ENCODE measurements at places on chromosomes 1 and 21.
A peak's percentile ranks its signal among the peaks of the same experiment; 100 is the strongest.

- DNase-seq = no peak
Observed at GRCh38 chr1:209349363-209350308, 233.9 kb upstream of the CAMK1G start.

- no peak for DNase-seq
Observed at GRCh38 chr1:205530116-205530515, 25.6 kb downstream of the CDK18 start.

- peak; percentile 33 for DNase-seq
Observed at GRCh38 chr1:16727190-16728111, 12.9 kb upstream of the RNU1-4 start.

DNA sequence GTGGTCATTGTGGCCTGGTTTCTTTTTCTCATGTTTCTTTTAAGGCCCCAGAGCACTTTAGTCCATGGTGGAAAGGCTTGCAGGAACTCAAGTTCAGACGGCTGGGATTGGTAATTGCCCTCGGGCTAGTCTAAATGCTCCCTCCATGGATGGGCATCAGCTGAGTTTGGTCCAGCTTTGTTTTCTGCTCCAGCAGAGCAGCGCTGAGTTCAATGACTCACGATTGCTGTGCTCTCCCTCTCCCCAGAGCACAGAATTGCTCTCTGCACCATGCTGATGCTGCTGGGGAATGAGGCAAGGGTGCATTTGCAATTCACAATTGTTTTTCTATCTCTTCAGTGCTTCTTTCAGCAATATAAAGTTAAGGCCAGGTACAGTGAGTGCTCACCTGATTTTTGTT, 1.8 kb upstream of the OR2T6 start:
- no peak for DNase-seq

DNA sequence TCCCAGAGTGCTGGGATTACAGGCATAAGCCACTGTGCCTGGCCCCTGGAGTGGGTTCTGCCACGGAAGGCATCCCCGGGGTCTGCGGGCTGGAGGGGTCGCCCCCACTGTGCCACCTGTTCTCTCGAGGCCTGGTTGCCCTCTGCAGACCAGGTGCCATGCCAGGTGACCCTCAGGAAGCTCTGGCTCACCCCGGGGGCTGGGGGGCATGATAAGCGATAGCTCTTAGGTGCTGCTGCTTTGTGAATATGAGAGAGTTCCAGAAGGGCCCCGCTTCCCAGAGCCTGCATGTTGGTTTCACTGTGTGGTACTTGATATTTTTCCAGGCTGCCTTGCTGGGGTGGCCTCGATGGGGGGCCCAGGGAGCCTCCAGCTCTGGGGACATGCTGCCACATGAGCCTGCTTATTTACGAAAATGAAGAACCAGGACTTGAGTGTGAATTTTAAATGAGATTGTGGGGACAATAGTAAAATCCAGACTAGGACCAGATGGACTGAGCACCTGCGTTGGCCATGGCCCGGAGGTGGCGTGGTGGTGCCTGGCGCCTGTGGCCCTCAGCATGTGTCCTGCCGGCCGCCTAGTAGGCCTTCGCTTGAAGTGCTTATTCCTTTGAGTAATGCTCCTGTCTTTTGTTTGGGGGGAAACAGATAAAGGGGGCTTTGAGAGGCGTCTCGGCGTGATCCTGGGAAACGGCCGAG, 7.3 kb downstream of the SKI start:
- DNase-seq = no peak

DNA sequence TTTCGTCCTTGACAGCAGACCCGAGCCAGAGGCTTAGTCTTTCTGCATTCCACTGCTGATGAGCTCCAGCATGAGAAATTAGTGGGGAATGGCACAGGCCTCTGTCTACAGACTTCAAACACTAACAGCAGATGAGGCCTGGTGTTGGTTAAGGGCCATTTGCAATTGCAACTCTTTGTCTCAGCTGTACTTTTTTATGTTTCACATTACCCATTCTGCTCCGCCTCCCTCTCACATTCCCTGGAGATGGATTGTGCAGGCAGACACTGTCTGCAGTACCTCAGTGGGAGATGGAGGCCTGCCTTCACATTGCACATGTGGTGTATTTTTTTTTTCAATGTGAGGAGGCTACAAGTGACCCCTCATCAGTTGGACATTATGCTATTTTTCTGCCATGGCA, 370.2 kb downstream of the DUSP10 start:
- DNase-seq = no peak

GRCh38 chr1:34726861-34727260, 28.0 kb upstream of the GJB5 start:
- no peak for DNase-seq

DNA sequence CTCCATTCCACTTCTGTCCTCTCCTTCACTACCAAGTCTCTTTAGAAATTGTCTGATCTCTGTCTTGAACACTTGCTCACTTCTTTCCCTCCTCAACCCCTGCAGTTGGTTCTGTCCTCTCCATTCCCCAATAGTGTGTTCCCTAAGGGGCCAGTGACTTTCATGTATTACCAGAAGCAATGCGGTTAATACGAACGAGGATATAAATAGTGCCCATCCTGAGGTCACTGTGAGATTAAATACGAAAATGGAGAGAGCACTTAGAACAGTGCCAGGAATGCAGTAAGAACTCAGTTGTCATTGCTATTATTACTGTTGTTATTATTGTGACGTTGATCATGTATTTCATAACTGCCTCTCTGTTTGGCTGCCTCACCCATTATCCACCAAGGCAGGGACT, 53.0 kb upstream of the ARTN start:
- DNase-seq = no peak

DNA sequence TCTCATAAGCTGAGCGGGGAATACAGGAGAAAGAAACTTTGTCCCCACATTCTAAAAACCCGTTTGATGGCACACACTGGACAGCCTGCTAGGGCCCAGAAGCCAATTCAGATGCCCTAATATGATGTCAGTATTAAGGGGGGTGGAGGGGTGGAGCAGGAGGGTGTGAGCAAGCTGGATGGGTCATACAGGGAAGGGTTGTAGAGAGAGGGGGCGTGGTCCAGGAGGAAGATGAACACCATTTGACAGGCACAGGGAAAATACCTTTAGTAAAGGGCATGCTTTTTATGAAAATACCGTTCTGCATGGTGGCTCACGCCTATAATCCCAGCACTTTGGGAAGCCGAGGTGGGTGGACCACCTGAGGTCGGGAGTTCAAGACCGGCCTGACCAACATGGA, 6.0 kb downstream of the TARS2 start:
- no peak for DNase-seq

DNA sequence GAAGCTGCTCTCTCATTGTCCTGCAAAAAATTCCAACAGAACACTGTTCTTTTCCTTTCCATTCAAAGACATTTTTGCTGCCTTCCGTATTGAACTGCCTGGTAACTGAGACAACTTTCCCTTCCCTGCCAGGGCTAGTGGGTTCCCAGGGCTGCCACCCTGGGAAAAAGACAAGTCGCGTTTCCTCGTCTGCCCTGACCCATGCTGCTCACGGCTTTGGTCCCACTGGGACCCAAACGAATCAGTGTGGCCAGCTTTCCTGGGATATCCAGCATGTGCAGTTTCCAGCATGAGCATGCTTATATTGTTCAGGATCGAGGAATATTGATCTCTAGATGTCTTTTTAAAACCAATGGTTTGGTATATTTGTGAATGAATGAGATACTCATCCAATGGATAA, 18.2 kb downstream of the SOX13 start:
- no peak for DNase-seq

- DNase-seq = peak; percentile 29
Observed at GRCh38 chr1:228735871-228736586, 750 bp downstream of the RHOU start.

- no peak for DNase-seq
Observed at GRCh38 chr1:13623021-13623637, 39.5 kb downstream of the PDPN start.

- no peak for DNase-seq
Observed at GRCh38 chr1:225483818-225484656, 56.2 kb upstream of the LBR start.

- DNase-seq = no peak
Observed at GRCh38 chr21:37704751-37705150, 211.5 kb downstream of the KCNJ6 start.

GRCh38 chr1:205774198-205775014, 876 bp downstream of the RAB29 start:
- DNase-seq = peak; percentile 70

DNA sequence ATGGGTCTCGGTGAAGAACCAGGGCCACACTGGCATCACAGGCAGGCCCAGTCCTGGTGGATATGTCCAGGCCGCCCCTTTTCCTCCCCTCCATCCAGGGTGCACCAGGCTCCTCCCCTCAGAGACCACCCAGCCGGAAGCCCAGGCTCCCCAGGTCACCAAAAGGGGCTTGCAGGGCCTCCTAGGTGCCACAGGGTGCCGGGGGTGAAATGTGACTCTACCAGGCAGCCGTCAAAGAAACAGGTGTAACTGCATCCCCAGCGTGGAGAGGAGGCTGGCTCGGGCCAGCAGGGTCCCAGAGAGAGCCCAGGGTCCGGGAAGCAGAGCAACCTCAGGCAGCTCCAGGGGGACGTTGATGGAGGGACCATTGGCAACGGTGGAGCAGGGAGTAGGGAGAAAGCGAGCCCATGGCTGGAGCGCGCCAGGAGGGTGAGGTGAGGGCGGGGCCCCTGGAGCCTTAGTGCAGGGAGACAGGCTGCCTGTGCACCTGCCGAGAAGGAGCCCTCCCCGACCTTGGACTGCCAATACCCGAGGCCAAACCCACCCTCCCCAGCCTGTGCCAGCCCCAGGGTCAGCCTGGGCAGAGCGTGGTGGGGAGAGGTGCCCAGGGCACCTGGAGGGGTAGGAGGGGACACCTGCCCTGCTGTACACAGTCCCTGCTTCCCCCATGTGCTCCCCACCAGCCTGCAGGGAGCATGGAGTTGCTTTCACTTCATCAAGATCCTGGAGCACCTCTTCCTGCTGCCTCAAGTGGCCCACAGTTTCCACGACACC, 48.3 kb upstream of the POFUT2 start:
- DNase-seq = no peak

GRCh38 chr1:201041011-201041410, 17.5 kb upstream of the KIF21B start:
- no peak for DNase-seq

- DNase-seq = no peak
Observed at GRCh38 chr1:14222086-14222485, 376.4 kb upstream of the KAZN start.

- peak; percentile 65 for DNase-seq
Observed at GRCh38 chr1:236395230-236395946, 1.3 kb downstream of the EDARADD start.

DNA sequence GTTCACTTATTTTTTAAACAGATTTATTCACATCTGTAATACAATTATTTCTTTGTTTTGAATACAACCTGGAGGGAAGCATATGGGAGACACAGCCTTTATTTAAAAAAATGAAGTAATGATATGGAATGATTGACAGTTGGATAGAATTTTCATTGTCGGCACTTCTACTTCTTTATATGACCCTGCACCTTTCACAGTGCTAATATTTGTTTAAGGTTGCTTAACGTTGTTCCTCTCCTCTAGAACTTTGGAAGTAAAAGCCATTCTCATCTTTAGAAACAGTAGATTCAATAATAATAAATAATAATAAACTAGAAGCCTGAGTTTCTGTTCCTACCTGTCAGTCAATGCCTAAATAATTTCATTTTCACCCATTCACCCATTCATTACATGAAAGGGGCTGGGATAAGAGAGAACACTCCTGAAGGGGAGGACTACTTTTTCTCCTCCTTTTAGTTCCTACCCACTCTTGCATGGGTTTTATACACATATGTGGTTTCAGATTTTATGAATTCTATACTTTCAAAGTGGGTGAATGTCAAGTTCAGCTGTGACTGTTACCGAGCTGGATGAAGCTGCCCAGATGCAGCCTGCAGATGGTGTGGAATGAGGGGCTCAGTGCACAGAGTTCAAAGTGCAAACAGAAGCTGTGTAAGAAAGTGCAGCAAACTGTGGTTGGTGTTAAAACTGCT, 9.4 kb downstream of the RUNX1 start:
- no peak for DNase-seq

GRCh38 chr1:232413674-232414073, 216.3 kb downstream of the SIPA1L2 start:
- no peak for DNase-seq

DNA sequence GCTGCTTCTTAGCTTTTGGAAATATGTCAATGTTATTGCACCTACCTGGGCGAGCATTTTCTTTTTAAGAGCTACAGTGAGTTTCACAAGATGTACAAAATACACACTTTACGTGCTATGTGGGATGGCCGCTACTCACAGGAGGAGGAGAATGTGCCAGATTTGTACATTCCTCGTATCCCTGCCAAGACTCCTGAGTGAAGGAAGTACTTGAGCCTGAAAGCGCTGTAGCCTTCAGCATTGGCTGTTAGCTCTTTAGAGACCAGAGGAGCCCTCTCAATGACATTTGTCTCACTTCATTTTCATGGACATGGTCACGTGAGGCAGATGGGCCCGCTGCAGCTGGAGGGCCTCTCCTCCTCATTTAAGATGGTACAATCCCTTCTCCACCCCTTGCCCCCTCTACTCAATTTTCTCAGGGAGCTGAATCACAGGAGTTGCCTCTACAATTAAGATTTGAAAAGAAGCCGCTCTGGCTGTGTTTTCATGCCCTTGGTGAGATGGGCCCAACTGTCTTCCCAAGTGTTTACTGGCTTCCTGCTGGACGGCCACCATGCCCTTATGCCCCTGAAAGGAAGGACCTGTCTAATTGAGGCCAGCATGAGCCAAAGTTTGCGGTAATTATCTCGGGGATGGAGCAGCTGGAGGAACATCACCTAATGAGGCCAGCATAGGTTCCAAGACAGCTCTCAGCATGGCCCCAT, 442.6 kb downstream of the PRDM2 start:
- DNase-seq = no peak
